ENCODE measurements at places on chromosomes 4 and X.
A peak's percentile ranks its signal among the peaks of the same experiment; 100 is the strongest.

DNA sequence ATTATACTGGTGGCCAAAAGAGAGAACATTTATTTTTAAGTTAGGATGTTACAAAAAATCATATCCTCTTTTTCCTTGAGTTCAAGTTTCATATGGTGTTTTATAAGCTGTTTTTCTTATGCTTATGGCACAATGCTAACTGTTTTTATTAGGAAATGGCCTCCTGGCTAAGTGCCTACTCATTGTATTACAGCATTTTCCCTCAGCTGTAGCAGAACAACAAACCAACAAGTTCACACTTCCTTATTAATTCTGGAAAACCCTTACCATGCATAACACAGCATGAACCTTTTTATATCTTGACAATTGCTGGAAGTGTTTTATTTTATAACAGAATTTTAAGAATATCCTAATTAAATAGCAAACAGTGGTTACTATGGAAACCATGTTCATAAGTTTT, 165.8 kb downstream of the GASK1B start:
- DNase-seq = no peak

DNA sequence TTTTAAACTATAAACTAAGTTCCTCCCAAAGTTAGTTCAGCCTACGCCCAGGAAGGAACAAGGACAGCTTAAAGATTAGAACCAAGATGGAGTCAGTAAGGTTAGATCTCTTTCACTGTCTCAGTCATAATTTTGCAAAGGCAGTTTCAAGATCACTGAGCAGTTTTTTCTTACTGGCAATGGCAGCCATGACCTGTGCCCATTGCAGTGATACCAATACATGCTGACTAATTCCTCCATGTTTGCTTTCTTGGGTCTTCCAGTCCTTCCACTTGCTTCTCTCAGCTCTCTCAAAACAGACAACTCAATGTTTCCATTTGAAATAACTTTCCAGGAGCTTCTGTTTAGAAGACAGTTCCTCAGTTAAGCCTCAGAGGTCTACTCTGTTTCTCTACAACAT, 79.5 kb downstream of the PCDH18 start:
- no peak for DNase-seq

DNA sequence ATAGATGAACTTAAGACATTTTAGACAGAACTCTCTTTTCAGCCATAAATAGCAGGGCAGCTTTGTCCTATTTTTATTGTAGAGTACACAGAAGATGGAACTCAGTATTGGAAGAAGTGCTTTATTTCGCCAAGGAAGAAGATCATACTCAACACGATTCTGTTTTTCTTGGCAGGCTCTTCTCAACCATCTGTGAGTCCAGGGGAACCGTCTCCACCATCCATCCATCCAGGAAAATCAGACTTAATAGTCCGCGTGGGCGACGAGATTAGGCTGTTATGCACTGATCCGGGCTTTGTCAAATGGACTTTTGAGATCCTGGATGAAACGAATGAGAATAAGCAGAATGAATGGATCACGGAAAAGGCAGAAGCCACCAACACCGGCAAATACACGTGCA, 37.6 kb downstream of the KIT start:
- no peak for DNase-seq

DNA sequence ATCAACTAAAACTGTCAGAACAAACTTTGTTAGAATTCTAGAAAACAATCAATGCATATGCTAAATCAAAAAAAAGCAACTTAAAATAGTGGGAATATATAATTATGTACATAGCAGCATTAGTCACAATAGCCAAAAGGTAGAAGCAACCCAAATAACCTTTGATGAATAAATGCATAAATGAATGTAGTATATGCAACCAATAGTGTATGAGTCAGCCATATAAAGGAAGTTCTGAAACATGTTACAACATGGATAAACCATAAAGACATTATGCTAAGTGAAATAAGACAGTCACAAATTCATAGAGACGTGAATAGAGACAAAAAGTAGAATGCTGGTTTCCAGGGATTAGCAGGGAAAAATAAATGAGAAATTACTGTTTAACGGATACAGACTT, 762.8 kb upstream of the INTU start:
- DNase-seq = no peak

- no peak for DNase-seq
These were observed at the start of gene IRS4 for GRCh38 chrX:108736509-108737479. IRS4 (minus strand) TSS chrX:108736563.

DNA sequence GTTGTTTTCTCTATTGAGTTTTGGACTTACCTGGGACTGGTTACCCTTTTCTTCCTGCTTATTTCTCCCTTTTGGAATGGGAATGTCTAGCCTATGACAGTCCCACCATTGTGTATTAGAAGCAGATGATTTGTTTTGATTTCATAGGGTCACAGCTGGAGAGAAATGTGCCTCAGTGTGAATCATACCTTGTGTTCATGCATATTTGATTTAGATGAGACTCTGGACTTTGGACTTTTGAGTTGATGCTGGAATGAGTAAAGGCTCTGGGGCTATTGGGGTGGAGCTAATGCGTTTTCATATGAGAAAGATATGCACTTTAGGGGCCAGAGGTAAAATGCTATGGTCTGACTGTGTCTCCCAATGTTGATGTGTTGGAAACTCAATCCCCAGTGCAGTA, 30.5 kb upstream of the TEX13C start:
- DNase-seq = no peak

DNA sequence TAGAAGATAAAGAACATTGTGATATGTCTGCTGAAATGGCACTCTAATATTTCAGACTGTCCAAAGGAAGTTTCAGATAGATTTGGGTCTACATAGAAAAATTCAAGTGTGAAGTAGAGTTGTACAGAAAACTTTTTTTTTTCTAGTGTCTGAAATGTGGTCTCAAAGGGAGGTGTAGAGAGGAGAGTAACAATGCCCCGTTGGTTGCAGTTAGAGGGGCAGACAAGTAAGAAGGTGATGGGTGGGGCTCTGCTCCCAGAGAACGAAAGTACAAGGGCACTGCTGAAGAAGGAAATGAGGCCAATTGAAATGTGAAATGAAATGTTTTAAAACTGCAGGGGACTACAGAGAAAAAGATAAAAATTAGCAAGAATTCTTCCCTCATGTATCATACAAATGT, 177.8 kb downstream of the BANK1 start:
- no peak for DNase-seq

DNA sequence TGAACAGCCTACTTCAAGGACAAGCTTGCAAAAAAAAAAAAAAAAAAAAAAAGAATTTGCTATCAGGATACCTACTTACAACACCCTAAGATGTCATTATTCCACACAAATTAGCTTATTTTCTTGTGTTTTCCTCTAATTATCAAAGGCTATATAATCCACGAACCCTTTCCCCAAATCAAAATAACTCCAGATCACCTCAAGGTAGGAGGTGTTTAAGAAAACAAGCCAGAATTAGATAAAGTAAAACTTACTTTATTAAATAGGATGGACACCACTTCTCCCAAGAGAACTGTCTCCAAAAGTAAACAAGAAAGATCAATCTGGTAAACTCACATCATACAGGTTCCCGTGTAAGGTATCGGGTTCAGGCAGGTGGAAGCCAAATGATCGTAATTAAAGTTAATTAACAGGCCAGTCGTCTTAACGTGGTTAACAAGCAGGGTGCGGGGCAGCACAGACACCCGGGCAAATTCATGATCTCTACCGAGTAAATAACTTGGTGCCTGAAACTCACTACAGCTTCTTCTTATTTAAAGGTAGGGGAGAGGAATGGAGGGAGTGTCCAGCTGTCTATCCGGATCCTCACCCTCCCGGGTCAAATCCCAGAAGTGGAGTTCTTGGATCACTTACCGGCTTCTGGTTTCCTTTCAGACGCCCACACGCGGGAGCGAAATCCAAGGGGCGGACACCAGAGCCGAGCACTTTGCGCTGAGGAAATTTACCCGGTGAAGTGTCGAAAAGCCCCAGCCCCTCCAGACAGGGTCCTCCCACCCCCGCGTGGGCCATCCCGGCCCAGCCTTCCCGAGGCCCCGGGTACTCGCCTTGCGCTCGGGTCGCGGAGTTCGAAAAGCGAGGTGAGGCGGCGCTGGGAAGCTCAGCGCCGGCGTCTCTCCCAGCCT, 708 bp downstream of the ARAP2 start:
- peak; percentile 42 for DNase-seq

DNA sequence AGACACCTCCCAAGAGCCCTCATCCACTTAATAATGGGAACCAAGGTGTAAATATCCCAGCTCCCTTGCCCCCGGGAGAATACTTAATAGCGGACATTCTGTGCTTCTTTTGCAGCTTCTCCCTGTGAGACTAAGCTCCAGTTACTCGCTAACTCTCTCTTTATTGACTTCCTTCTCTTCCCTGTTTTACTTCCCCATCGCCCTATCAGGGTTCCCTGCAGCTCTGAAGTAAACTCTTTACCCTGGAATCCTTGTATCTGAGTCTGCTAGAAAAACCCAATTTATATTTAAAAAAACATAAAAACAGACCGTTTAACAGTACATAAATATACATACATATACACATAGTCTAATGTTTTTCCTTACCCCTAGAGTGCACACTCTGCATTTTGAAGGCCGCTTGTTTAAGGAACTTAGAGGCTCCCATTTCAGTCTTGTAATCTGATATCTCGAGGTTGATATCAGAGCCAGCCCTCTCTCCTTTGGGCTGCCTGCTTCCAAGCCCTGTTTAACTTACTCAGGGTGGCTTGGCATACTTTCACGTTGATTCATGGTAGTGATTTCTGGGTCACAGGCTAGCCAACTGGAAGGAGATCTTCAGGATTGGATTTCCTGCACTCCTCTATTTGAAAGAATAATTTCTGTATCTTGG, 177.4 kb upstream of the SCML1 start:
- no peak for DNase-seq

DNA sequence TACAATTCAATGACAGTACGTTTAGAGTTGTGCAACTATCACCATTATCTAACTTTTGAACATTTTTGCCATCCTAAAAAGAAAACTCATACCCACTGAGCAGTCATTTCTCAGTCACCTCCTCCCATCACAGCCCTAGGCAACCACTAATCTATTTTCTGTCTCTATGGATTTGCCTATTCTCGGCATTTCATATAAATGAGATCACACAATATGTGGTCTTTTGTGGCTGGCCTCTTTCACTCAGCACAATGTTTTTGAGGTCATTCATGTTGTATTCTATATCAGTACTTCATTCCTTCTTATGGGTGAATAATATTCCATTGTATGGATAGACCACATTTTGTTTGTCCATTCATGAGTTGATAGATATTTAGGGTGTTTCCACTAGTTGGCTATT, 103.0 kb downstream of the PPEF1 start:
- no peak for DNase-seq

GRCh38 chr4:39931441-39931901, 46.2 kb downstream of the PDS5A start:
- DNase-seq = no peak

GRCh38 chrX:39813631-39814277, 284.0 kb downstream of the BCOR start:
- DNase-seq = no peak

DNA sequence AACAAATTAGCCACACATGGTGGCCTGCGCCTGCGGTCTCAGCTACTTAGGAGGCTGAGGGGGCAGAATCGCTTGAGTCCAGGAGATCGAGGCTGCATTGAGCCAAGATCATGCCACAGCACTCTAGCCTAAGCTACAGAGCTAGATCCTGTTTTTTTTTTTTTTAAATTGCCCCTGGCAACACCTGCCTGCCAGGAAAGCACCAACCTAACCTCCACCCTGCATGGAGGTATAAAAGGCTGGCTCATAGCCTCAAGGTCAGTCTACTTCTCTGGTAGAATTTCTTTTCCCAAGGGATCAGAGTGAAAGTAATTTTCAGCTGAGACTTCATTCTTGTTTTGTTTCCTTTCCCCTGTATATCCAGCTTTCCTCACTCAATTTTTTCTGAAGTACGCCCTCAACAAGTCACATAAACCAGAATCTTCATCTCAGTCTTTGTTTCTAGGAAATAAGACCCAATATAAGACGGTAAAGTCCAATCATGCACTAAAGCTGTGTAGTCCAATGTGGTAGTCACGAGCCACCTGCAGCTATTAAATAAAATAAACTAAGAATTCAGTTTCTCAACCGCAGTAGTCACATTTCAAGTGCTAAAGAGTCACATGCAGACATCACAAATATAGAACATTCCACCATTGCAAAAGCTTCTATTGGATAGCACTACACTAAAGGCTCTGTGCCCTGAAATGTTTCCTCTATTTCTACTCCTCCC, 113.3 kb downstream of the HPGD start:
- DNase-seq = no peak

- DNase-seq = no peak
These were observed 137.8 kb upstream of the TBC1D9 start for GRCh38 chr4:140893939-140894338.

- no peak for DNase-seq
These were observed 467 bp downstream of the HSD17B11 start for GRCh38 chr4:87390551-87390890.
